Bone marrow (tissue), 2 donors: ENCODE measurements at places on chromosomes 5 and 9.
A peak's percentile ranks its signal among the peaks of the same experiment; 100 is the strongest.

DNA sequence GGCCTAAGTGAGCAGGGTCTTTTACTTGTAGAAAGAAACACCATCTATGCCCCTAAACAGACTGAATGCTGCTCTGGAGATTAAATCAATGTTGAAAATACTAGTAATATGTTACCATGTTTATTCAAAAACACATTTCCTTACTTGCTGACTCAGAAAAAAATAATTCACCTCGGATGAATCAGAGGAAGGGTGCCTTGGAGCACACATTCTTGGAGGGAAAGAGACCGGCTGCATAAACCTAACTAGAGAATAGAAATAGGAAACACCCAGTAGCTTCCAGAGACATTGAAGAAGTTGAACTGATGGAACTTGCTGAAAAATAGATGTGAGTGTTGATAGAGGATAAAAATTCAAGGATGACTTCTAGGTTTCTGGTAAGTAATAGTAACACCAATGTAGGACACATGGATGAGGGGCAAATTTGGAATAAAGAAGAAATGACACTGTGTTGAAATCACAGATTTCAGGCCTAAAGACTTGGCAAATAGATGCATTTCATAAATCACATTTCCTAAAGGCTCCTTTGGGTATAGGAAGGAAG, 76.9 kb upstream of the MINAR2 start:
- DNase-seq, result no peak

DNA sequence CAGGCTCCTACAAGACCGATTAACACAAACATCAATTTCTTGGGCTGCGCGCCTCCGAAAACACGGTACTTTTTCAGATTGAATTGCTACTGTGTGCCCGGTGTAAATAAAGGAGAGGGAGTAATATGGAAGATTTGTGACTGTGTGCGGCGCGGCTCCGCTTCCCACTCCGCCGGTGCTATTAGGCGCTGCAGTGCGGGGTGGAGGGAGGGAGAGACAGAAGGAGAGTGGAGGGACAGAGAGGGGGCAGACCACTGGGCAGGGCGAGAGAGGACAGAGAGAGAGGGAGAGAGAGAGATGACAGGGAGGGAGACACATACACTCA, 24.7 kb upstream of the RNU6ATAC start:
- no peak for DNase-seq

- no peak for DNase-seq
These were observed 14.6 kb downstream of the KIF4B start for GRCh38 chr5:155027993-155028629.

GRCh38 chr9:81627481-81627880, 61.9 kb downstream of the TLE1 start:
- no peak for DNase-seq

GRCh38 chr5:82753374-82753773, 323.8 kb downstream of the TMEM167A start:
- DNase-seq, result no peak

- no peak for DNase-seq
These were observed 191.2 kb downstream of the CDH9 start for GRCh38 chr5:26847041-26847736.

DNA sequence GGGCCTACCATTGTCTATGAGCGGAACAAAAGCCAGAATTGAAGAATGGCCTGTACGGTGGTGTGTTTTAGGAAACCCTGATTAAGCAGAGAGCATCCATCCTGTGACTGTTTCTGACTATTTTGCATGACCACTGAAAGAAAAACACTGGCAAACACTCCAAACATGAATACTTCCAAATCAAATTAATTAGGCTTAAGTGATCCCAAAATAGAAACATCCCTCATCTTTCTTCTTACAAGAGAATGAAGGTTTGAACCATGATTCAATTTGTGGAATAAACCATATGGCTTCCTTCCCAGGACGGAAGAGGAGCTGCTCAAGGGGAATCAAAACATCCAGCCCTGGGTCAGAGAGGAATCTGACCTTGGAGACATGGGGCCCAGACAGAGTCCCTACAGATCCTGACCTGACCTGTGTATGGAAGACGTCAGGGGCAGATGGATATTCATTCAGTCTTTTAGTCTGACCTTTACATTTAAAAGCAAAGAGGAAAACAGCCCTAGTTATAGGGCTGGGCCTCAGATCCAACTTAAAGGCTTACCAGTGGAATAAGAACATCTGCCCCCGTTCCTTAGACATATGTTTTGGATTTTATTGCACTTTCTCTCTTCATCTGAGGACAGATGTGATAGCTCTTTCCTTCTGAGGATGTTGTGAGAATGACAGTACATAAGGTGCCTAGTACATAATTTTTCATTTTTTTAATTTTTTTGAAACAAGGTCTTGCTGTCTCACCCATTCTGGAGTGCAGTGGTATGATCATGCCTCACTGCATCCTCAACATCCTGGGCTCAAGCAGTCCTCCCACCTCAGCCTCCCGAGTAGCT, 17.6 kb upstream of the RECK start:
- no peak for DNase-seq

- no peak for DNase-seq
These were observed 615.1 kb upstream of the SGCD start for GRCh38 chr5:155711882-155712281.

DNA sequence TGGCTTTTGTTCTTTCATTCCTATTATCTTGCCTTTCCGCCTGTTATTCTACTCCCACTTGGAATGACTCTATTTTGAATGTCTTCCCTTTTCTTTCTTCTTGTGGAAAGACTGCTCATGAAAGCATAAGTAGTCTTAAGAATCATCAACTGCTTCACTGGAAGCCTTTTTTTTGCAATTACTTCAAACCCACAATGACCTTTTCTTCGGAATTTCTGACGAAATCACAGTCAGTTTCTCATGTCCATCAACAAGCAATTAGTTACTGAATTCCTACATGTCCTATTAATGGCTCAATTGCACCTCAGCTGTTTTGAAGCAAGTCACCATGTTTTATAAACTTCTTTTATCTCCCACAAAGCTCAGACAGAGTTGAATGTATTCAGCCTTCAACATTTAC, 196.2 kb downstream of the TARS1 start:
- DNase-seq, result no peak

GRCh38 chr9:27671636-27672035, 98.4 kb upstream of the C9orf72 start:
- DNase-seq, result no peak

GRCh38 chr9:97534961-97535594, 33.6 kb downstream of the TMOD1 start:
- no peak for DNase-seq

DNA sequence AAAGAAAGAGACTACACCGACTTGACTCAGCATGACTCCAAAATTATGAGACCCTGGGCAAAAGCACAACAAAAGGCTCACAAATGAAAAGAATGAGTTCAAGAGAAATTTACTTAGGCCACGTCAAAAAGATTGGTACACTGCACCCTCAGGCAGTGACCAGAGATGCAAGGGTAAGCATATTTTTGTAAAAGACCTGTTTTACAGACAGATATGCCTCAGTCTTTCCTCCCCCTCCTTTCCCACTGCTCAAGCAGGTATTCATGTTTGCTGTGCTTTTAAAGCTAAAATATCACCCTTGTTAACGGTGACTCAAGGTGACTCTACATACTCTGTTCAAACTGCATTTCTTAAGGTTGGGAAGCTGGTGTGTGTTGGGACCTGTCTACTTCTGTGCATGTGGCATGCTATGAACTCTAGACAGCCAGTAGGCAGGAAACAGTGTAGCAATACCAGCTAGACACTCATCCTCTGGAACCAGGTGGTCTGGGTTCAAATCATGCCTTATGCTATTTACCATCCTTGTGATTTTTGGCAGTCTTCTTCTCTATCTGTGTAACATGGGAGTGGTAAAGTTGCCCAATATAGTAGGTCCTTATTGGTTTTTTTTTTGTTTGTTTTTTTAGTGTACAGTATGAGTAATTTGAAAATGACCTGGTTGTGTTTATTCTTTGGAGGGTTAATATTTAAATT, 98.7 kb downstream of the TLE4 start:
- DNase-seq, result no peak

GRCh38 chr9:97698865-97699264, 1.7 kb upstream of the XPA start:
- DNase-seq, result no peak

DNA sequence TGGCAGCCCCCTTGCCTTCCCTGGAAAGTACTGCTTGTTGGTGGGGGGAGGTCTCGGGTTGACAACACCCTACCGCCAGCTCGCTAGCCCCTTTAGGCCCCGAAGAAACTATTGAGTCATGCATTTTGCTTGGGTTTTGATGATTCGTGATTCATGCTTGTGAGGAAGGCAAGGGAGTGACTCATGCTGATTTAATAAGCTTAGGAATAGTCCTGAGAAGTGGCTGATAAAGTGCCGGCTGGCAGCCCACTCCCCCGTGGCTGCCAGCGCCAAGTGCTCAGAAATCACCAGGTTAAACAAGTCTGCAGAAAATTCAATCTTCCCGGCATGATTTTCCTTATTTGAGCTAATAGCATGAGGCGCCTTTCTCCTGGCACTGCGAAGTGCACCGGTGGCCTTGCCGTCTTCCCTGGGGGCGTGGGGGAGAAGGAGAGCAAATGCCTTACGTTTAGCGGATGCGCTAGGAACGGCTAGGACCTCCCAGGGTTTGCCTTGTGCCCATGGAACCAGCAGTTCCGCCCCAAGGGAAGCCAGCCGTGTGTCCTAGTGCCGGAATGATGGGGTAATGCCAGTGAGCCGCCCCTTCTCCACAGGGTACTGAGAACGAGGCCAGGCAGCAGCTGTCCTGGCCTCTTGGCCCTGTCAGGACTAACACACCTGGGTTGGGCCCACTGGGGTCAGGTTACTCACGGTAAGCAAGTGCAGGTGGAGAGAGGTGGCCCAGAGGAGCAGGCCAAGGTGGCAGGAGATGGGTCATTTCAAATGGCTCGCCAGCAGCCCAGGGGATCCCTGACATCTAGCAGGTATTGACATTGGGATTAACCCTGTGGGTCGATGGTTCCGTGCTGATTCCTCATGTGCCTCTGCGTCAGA, 151.9 kb downstream of the MACROH2A1 start:
- peak; percentile 27 for DNase-seq

- DNase-seq, result no peak
These were observed 185.6 kb downstream of the DMAC1 start for GRCh38 chr9:7613931-7614330.

GRCh38 chr9:123121457-123121856, 88.0 kb downstream of the GPR21 start:
- DNase-seq, result no peak

GRCh38 chr5:178232124-178232919, at the start of gene PHYKPL:
Gene PHYKPL, minus strand, starts transcription at chr5:178232802. Its CDS starts 252 bp downstream, at chr5:178232550.
- no peak for DNase-seq
